ENCODE measurements at places on chromosomes 12 and 14. TPM values are rescaled to one million over a fixed set of nuclear protein-coding genes. Genes with fewer than 3 reads are reported as not detected.
A peak's percentile ranks its signal among the peaks of the same experiment; 100 is the strongest.

The SOX5 gene
- 1.6 TPM for total RNA-seq

The JAG2 gene
- total RNA-seq = 34.0 TPM

The PLBD1 gene
- 8.2 TPM for total RNA-seq

The BEGAIN gene
- 0.13 TPM for total RNA-seq

GRCh38 chr12:117695956-117696355 lies 272.8 kb downstream of the KSR2 start:
- DNase-seq = no peak

DNA sequence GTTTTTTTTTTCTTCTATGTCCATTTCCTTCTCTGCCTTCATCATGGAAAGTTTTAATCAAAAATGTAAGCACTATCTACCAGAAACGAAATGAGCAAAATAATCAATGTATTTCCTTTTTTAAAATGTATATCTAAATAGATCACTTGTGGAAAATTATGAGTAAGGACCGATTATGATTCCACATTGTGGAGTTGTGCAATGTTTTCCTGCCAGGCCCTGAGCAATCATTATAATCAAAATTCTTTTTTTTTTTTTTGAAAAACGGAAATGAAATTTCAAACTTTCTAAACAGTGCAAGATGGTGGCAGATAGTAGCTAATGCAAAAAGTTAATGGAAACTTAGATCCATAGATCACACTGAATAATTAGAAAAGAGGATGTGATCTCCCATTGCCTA lies 1074.6 kb upstream of the TMEM132C start:
- DNase-seq = no peak

DNA sequence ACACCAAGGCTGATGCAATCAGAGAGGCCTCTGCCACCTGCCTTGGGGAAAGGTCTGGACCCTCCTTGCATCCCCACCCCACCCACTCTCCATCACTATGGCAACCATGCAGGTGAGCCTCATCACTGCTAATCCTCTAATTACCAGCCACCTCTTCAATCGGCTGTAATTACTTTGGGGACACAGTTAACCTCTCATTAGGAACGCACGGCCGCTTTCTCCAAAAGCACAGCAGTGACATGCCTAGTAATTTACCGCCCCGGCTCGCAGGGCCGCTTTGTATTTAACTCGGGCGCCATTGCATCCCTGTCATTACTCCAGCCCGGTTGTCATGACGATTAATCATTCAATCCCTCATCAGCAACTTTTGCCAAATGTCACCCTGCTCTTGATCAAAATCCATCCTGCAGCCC lies 36.3 kb upstream of the FAM222A start:
- DNase-seq = no peak

DNA sequence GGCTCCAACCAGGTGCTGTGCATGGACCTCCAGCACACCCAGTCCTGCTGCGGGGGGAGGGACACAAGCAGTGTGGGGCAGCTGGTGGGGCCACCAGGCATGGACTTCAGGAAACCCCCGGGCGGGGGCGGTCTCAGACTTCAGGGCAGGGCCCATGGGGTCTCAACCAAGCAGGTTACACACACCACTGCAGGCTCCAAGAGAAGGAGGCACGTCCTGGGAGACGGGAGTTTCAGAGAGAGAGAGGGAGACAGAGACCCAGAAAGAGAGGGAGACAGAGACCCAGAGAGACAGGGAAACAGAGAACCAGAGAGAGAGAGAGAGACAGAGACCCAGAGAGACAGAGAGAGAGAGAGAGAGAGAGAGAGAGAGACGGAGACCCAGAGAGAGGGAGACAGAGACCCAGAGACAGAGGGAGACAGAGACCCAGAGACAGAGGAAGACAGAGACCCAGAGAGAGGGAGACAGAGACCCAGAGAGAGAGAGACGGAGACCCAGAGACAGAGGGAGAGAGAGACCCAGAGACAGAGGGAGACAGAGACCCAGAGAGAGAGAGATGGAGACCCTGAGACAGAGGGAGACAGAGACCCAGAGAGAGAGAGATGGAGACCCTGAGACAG lies 128.9 kb downstream of the NCOR2 start:
- DNase-seq = no peak

DNA sequence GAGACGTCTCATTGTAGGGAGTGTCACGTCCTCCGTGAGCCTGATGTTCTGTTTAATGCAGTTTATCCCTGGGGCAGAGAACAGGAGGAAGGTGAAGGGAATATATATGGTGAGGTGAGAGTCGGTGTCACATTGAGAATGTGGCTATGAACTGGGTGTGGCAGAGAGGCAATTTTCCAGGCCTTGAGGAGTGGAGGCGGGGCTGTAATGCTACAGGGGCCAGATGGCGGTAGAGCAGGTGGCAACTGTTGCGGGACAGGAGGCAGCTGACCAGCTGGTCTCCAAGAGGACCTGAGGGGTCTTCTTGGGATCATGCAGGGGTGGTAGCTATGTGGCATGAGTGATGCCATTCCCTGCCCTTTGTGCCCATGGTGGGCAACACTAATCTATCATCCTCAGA lies 59.6 kb downstream of the CACNA1C start:
- DNase-seq = no peak

GRCh38 chr14:100403802-100404365 lies 80.7 kb downstream of the SLC25A47 start:
- no peak for DNase-seq

- DNase-seq = no peak
Observed at GRCh38 chr12:127785540-127785939, 481.4 kb upstream of the TMEM132C start.

DNA sequence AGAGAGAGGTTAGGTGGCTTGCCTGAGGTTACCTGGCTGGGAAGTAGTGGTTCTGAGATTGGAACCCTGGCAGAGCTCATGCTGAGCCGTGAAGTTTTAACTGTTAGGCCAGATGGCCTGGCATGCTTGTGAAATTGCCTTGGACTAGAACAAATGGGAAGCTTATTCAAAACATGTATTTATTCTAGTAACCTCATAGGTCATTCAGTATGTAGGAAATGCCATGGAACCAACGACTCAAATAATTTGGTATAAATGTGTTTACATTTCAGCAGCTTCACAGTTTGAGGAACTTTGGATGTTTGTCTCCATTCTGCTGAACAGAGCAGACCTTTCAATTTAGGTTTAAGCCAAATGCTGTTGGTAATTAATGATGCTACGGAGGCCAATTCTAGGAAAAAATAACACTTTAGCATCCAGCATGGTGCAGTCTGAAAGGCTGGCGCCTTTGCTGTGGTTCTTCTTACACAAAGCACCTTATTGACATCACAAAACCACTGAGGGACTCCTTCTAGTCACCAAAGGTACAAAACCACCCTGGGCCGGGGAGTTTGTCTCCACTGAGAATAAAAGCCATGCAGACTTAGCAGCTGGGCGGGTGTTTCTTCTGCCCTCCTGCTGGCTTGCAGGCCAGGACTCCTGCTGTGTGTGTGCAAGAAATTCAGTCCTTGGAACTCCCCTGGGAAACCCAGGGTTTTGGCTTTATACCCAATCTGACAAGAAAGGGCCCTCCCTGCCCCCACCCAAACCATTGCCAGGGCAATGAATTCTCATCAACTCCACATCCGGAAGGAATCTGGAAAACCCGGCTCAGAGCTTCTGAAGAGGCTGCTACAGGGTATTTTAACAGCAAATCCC lies 64.2 kb downstream of the ELK3 start:
- DNase-seq = peak; percentile 63

DNA sequence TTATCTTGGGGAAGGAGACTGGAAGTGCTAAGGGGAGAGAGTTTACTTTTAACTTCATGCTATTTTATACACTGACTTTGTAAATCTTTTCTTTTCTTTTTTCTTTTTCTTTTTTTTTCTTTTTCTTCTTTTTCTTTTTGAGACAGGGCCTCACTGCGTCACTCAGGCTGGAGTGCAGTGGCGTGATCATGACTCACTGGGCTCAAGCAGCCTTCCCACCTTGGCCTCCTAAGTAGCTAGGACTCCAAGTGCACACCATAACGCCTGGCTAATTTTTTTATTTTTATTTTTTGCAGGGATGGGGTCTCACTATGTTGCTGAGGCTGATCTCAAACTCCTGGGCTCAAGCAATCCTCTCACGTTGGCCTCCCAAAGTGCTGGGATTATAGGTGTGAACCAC lies 294.6 kb upstream of the PRICKLE1 start:
- no peak for DNase-seq

GRCh38 chr12:49818241-49818895 lies 9.8 kb downstream of the NCKAP5L start:
- no peak for DNase-seq

DNA sequence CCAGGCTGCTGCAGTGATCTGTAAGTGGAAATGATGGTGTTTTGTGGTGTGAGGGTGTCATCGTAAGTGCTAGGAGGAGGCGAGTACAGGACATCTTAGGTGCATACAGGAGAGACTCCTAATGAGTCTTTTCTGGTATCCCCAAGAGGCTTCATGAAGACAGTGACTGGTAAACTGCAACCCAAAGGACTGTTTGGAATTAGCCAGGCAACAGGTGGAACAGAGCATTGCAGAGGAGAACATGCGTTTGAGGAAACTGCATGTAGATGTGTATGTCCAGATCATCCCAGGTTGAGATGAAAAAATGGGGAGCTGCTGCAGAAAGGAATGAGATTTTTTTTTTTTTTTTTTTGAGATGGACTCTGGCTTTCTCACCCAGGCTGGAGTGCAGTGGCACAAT lies 5.4 kb downstream of the ACAD10 start:
- no peak for DNase-seq

DNA sequence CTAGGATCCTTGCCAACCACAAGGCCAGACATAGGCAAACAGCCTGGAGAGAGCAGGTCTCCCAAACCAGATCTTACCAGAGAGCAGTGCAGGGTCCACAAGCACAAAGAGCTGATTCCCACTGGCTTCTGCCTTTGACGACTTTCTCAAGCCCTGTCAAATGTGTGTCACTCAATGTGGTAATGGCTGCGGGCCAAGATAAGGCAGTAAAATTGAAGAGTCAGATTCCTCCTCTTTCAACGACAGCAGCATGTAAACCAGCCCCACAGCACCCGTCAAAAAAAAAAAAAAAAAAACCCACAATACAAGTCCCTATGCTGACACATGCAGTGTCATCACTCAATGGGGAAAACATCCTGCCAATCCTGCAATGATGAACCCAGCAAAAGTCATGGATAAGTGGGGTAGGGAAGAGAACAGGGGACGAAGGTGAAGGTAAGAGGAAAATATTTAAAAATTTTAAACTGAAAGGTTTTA lies at the start of gene STON2:
STON2 (minus strand) TSS at position 123 of the 477 bp plus-strand sequence. CDS start 1,942 bp downstream, outside the sequence.
- DNase-seq = peak; percentile 67

GRCh38 chr12:122955156-122955555 lies 11.1 kb downstream of the ABCB9 start:
- no peak for DNase-seq

DNA sequence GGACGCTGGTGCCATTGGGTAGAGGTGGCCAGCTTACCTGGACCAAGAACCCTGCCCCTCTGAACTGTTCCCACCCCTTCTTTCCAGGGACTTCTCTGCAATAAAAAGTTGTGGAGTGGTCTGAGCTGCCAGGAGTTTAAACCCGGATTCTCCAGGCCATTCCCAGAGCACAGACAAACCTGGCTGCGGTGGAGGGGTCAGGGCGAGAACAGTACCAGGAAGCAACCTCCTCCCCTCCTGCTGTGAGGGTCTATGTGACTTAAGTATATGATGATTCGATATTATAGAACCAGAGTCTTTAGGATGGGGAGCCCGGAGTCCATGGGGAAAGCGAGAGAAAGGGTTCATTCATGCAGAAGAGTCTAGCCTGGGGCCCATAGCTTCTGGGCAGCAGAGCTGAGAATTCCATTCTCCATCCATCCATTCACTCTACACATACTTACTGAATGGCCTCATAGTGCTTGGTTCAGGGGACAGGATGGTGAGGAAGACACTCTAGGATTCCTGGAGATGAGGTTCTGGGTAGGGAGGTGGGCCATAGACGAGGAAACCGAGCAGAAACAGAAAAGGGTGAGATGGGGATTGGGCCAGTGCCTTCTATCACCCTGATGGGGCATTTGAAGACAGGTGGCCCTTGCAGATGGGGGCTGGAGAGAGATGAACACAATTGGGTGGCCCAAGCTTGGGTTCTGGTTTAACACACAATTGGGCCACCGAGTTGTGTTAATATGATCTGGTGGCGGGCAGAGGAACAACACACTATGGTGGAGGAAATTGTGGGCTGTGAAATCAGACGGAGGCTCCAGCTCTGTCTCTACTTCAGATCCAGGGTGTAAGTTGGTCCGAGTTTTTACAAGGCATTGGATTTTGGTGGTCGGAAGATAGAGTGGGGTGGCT lies 5.2 kb downstream of the KRT86 start:
- DNase-seq = no peak

Measured in psoas muscle (tissue), 8 donors.